ENCODE measurements at places on chromosomes 3 and 15.

GRCh38 chr3:22606461-22606860 is 596.7 kb upstream of the UBE2E2 start:
- H3K27ac ChIP-seq = no peak overlapping the region
- no peak for DNase-seq
- H3K4me1 ChIP-seq = no peaks in the 10 kb centered on the region
- no peaks in the 10 kb centered on the region for H3K27me3 ChIP-seq

DNA sequence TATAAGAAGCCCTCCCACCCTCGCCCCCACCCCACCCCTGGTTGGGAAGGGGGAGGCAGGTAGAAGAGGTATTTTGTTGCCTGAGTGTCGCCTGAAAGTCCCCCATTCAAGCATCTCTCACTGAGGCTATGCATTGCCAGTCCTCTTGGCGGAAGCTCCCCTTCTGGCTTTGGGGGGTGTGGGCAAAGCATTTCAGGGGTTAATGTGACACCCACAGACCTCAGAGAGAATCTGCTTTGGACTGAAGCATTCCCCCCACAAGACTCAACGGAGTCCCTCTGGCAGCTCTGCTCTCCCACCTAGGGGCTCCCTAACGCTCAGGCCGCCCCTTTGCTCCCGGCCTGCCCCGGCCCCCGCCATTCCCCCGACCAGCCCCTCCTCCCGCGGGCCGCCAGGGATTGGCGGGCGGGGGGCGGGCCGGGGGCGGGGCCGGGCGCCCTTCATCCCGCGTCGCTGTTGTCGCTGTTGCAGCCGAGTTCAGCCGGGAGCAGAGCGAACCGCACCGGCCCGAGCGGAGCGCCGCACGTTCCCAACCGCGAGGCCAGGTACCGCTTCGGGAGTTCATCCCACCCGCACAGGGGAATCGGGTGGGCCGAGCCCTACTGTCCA is at the start of gene SLC38A3:
Gene SLC38A3, plus strand, starts transcription at position 468 of the 609 bp plus-strand sequence. CDS start 8,929 bp downstream, outside the sequence.
- no peaks in the 10 kb centered on the region for H3K4me1 ChIP-seq
- H3K27me3 ChIP-seq = peaks cover 70% of the 10 kb centered on the region
- H3K4me3 ChIP-seq = peak within 1 kb of the TSS; percentile 64
- DNase-seq = peak; percentile 31

DNA sequence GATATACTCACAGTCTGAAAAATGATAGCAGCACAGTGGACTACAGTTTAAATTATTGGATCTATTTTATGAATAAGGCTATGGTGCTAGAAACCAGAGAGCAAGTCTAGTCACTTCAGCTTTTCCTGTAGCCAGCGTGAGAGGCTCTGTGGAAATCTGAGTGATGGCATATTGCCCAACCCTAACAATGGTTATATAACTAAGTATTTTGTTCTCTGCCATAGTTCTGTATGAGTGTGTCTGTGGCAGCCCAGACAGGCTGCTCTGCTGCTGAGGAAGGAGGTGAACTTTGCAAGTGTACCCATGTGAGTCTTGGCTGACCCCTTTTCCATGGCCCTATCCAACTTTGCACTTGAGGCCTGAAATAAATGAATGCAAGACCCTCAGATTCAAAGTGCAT is 105.7 kb downstream of the LRTM1 start:
- H3K27me3 ChIP-seq = no peaks in the 10 kb centered on the region
- DNase-seq = no peak
- no peak overlapping the region for H3K27ac ChIP-seq
- no peaks in the 10 kb centered on the region for H3K36me3 ChIP-seq
- no peak overlapping the region for H3K4me3 ChIP-seq

DNA sequence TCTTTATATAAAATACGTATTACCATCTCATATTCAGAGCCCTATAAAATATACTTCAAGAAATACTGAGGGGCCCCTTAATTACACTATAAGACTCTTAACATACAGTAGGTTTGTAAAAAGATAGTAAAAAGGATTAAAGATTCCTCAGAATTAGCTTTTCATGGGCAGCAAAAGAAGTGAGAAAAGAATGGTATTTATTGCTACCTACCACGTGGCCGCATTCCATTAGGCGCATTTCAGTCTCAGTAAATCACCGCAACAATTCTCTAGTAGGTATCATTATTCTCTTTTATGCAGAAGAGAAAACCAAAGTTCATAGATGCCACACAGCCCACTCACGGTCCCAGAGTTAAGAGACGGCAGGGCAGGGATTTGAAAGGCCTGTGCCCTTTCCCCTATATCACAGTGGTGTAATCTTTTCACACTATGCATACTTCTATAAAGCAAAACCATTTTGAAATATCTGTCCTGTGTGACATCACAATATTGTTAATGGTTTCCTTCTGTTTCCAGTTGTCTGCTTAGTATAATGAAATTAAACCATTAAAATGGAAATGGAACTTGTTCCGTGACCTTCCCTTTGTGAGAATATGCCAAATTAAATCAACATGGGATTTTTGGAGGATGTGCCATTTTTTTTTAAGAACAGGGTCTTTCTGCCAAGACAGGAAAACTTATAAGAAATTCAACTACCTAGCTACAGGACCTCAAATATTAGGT is 1072.2 kb downstream of the FHIT start:
- no peaks in the 10 kb centered on the region for H3K36me3 ChIP-seq
- no peaks in the 10 kb centered on the region for H3K27me3 ChIP-seq

- H3K27me3 ChIP-seq = no peaks in the 10 kb centered on the region
- DNase-seq = no peak
- H3K4me1 ChIP-seq = peaks cover 8% of the 10 kb centered on the region
- peaks cover 21% of the 10 kb centered on the region for H3K36me3 ChIP-seq
- no peak overlapping the region for H3K27ac ChIP-seq
These were observed 37.8 kb downstream of the SLC24A1 start for GRCh38 chr15:65659502-65660052.

DNA sequence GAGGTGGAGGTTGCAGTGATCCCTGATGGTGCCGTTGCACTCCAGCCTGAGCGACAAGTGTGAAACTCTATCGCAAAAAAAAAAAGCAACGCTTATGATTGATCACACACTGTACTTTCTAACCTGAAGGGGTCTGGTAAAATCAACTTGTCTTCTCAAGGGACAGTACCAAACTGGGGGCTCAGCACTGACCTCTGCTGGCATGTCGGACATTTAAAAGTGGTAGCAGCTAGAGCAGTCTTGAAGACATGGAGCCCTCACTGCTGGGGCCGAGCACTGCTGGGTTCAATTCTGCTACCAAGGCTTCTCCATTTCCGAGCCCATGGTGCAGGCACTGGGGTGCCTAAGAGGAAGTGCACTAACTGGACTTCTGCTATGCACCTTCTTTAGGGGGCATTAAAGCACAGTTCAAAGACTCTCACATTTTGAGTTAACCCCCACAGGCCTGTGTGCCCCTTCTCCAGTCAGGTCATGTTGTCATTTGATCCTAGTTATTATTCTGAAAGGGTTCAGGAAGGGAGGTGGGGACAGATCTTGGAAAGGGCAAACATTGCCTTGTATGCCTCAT is 26.4 kb upstream of the LAMP3 start:
- peak; percentile 69 for DNase-seq
- H3K4me1 ChIP-seq = peaks cover 7% of the 10 kb centered on the region
- H3K27me3 ChIP-seq = peaks cover 5% of the 10 kb centered on the region
- no peak overlapping the region for H3K4me3 ChIP-seq
- H3K36me3 ChIP-seq = no peaks in the 10 kb centered on the region
- no peak overlapping the region for H3K27ac ChIP-seq

- DNase-seq = no peak
- H3K4me3 ChIP-seq = no peak overlapping the region
- H3K27me3 ChIP-seq = no peaks in the 10 kb centered on the region
- peaks cover 31% of the 10 kb centered on the region for H3K4me1 ChIP-seq
These were observed 47.6 kb downstream of the PSMD6 start for GRCh38 chr3:63975723-63976122.

DNA sequence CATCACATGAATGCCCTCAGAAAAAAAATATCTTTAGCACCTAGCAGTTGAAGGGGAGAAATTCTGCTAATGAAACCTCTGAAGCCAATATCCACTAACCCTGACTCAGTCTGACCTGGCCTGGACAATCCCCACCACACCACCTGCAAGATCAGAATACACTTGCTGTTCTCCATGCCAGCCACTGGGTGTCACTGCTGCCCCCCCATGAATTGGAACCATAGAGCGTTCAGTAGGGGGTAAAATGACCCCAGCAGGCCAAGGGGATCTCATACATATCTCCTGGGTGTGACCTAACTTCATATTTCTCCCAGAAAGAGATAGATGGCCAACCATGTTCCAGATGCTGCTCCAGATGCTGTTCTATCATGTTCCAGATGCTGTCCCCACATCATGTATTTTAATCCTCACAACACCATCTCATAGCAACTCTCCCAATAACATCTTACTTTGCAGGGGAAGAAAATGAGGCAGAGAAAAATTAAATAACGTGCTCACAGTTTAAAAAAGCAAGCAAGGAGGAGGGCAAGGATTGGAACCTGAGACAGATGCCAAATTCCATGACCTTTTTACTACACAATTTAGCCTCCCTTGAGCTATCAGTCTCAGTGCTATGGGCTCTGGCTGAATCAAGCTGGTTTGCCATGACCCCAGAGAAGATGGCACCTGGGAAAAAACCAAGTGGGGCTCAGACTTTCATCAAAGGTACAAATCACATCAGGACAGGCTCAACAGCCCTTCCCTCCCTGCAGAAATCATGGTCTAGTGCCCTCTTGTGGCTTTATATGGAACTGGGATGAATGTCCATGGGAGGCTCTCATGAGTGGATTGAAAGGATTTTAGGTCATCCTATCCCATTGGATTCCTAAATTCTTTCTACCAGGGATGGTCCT is 12.4 kb downstream of the NTRK3 start:
- peaks cover 6% of the 10 kb centered on the region for H3K36me3 ChIP-seq
- peak; percentile 41 for DNase-seq
- H3K27me3 ChIP-seq = peaks cover 57% of the 10 kb centered on the region
- H3K4me1 ChIP-seq = peaks cover under 1% of the 10 kb centered on the region

- DNase-seq = peak; percentile 38
- H3K4me1 ChIP-seq = no peaks in the 10 kb centered on the region
- no peak overlapping the region for H3K27ac ChIP-seq
These were observed 269.7 kb downstream of the ABHD5 start for GRCh38 chr3:43960448-43960840.

- H3K27ac ChIP-seq = no peak overlapping the region
- no peak for DNase-seq
- no peaks in the 10 kb centered on the region for H3K27me3 ChIP-seq
- H3K36me3 ChIP-seq = no peaks in the 10 kb centered on the region
These were observed 492.7 kb downstream of the NTRK3 start for GRCh38 chr15:87763837-87764236.

GRCh38 chr15:97902140-97902780 is 58.2 kb upstream of the ARRDC4 start:
- peaks cover 60% of the 10 kb centered on the region for H3K27me3 ChIP-seq
- no peak overlapping the region for H3K27ac ChIP-seq
- no peak for DNase-seq
- H3K4me1 ChIP-seq = no peaks in the 10 kb centered on the region

- DNase-seq = no peak
- H3K27ac ChIP-seq = no peak overlapping the region
- no peaks in the 10 kb centered on the region for H3K4me1 ChIP-seq
- no peaks in the 10 kb centered on the region for H3K27me3 ChIP-seq
These were observed 95.9 kb downstream of the XXYLT1 start for GRCh38 chr3:195175076-195175475.

DNA sequence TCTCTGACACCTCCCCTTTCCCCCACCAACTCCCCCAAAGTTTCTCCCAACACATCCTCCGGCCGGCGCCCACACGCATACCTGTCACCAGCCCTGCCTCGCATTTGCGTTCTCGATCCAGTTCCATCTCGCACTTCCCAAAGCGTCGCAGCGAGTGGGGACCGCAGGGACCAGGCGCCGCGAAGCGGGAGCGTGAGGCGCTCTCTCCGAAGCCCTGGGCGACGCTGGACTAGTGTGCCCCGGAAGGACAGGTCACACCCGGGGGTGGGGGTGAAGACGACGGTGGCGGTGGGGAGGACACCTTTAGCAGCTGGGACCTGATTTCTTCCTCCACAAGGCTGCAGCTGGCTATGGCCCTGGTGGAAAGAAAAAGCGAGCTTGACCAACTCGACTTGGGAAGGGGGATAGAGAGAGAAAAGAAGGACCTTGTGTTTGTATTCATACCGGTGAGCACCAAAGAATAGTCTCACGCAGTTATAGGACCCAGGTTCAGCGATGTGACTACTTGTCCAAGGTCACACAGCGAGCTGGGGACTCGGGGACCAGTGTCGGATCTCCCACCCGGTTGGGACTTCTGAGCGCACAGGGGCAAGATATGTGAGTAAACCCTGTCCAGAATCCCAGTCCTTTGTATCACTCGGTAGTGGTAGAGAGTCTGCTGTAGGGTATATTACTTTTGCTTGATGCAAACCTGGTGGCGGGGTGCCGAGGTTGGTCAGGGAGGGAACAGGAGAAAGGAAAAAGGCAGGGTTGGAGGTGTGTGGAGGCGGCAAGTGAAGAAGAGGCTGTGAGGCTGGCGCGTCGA is 607 bp upstream of the GHSR start:
- H3K27me3 ChIP-seq = peaks cover 35% of the 10 kb centered on the region
- no peak overlapping the region for H3K4me3 ChIP-seq
- no peaks in the 10 kb centered on the region for H3K4me1 ChIP-seq
- no peak overlapping the region for H3K27ac ChIP-seq

DNA sequence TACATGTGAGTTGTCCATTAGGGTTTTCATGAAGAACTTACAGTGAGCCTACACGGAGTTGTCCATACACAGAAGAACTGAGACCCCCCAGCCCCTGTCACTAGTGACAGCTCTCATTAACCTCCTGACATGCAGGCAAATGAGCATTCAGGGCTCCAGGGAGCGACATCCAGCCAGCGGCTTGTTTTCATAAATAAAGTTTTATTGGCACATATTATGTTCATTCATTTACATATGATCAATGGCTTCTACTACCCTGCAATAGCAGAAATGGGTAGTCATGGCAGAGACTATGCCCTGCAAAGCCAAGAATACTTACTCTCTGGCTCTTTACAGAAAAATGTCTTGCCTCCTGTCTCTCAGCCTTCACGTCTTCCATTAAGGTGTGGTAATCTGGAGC is 553.5 kb downstream of the EDEM1 start:
- no peak overlapping the region for H3K4me3 ChIP-seq
- DNase-seq = no peak
- H3K27me3 ChIP-seq = no peaks in the 10 kb centered on the region
- no peak overlapping the region for H3K27ac ChIP-seq
- no peaks in the 10 kb centered on the region for H3K36me3 ChIP-seq
- H3K4me1 ChIP-seq = no peaks in the 10 kb centered on the region

- H3K27me3 ChIP-seq = no peaks in the 10 kb centered on the region
- no peak overlapping the region for H3K4me3 ChIP-seq
- H3K4me1 ChIP-seq = no peaks in the 10 kb centered on the region
These were observed 532.7 kb downstream of the SOX2 start for GRCh38 chr3:182244222-182244971.

DNA sequence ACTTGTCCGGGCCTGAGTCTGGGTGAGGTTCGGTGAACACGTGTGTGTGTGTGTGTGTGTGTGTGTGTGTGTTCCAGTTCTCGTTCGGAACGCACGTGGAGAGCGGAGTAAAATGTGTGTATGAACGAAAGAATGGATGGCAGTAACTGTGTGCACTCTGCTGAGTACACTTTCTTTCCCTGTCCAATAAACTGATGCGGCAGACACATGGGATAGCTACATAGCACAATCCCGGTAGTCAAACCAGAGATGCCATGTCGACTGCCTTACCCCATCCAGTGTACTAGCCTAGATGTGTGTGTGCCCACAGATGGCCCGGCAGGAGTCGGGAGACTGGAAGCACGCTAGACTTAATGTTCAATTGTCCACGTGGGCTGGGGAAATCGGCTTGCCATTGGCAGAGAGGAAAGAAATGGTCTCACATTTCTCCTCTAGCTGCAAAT is 507 bp upstream of the GOLIM4 start:
- peaks cover 27% of the 10 kb centered on the region for H3K4me1 ChIP-seq
- H3K27ac ChIP-seq = peak overlapping the region; percentile 95
- H3K36me3 ChIP-seq = peaks cover 40% of the 10 kb centered on the region

GRCh38 chr15:101470548-101471239 is 18.8 kb downstream of the PCSK6 start:
- no peak overlapping the region for H3K4me3 ChIP-seq
- no peaks in the 10 kb centered on the region for H3K4me1 ChIP-seq
- DNase-seq = no peak
- H3K27ac ChIP-seq = no peak overlapping the region
- no peaks in the 10 kb centered on the region for H3K36me3 ChIP-seq
